ENCODE measurements at places on chromosomes 3 and 15.

DNA sequence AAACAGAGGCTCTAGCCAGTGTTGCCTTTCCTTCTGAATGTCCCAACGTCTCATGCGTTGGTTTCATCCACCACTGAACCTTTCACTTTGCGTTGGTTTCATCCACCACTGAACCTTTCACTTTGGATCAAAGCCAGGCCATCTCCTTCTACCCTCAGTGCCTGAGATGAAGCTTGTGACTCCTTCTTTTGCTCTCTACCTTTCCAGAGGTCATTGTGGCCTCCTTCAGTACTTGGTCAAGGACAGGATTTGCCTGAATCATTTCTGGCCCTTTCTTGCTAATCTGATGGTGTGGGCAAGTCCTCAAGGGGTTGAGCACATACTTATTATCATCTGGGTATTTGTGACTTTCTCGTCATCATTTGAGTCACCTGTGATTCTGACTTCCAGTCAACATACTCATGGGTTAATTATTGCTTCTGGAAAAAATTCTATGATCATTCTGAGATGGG, 50.0 kb downstream of the SELENOT start:
- DNase-seq, result no peak

- DNase-seq, result no peak
These were observed 12.4 kb upstream of the DUSP7 start for GRCh38 chr3:52068730-52069129.

DNA sequence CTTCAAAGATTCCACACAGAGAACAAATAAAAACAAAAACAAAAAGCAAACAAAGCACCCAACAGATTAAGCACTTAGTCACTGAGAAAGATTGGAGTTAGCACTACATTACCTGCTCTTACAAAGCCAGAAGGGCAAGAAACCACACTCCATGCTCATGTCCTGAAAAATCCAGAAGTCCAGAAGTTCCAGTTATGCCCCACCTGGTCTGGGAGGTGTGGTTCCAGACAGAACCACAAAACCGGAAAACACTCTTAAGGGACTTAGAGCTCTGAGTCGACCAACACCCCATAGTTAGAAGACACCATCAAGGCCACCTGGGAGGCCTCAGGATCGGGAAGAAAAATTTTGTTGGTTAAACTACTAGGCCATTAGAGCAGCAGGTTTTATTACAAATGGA, 88.9 kb downstream of the TNIK start:
- DNase-seq, result no peak

DNA sequence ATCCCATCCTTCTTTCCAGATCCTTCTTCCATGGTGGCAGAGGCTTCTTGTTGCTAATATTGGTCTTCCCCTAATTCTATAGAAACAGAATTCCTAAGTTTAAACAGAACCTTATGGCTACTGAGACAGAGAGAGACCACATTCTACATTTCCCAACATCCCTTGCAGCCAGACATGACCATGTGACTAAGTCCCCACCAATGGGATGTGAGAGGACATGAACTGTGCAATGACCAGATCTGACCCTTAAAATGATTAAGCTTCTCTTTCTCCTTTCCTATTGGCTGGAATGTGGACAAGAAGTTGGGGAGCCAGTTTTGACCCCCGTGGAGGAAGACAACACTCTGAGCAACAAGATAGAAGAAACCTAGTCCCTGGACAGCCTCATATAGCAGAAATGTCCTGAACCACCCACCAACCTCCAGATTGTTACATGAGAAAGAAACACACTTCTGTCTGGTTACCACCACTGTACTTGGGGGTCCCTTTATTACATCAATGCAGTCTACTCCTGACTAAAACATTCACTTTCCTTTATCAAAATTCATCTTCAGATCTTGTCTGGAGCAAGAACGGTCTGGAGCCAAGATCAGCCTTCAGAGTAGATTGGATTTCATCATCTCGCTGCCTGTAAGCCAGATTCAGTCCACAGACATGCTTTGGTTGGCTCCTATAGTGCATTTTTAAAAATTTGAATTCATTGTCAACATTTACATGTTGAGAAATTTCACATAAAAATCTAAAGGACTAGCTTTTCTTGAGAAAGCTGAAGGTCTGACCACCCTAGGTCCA, 183.9 kb downstream of the SHQ1 start:
- DNase-seq, result no peak

DNA sequence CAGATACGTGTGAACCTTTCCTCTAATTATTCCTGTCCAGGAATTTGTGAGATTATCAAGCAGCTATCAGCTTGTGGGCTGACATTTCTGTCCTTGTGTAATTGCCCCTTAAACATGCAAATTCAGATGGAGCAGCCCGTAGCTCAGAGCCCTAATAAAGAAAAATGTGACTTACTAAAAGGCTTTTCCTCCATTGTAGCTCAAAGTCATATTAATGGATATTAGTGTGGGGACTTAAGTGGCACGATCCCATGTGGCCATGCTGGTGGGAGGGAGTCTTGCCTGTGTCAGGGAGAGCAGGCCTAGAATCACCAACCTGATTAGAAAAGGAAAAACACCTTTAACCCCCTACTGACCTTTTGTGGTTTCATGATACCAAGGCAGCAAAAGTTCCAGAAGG, 399.2 kb downstream of the LRTM1 start:
- DNase-seq, result no peak

GRCh38 chr3:53161450-53161819, 426 bp downstream of the PRKCD start:
- DNase-seq, result no peak

- DNase-seq, result peak; percentile 82
These were observed 10.2 kb upstream of the KCNMB3 start for GRCh38 chr3:179260949-179261765.

- DNase-seq, result no peak
These were observed 119.2 kb downstream of the CORO2B start for GRCh38 chr15:68697711-68698690.

GRCh38 chr3:14719006-14719405, 44.1 kb downstream of the C3orf20 start:
- no peak for DNase-seq

GRCh38 chr3:186974824-186975313, 44.5 kb downstream of the ST6GAL1 start:
- no peak for DNase-seq

DNA sequence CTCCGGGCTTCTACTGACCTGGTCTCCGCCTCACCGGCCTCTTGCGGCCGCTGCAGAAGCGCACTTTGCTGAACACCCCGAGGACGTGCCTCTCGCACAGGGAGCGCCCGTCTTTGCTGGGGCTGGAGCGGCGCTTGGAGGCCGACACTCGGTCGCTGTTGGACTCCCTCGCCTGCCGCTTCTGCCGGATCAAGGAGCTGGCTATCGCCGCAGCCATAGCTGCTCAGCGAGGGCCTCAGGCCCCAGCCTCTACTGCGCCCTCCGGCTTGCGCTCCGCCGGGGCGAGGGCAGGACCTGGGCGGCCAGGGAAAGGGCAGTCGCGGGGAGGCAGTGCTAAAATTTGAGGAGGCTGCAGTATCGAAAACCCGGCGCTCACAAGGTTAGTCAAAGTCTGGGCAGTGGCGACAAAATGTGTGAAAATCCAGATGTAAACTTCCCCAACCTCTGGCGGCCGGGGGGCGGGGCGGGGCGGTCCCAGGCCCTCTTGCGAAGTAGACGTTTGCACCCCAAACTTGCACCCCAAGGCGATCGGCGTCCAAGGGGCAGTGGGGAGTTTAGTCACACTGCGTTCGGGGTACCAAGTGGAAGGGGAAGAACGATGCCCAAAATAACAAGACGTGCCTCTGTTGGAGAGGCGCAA, 319.2 kb downstream of the FGF12 start:
- DNase-seq, result peak; percentile 12

GRCh38 chr3:47434849-47435248, 40.9 kb downstream of the SCAP start:
- no peak for DNase-seq

- no peak for DNase-seq
These were observed 49.2 kb downstream of the ARHGAP11B start for GRCh38 chr15:30675126-30675525.

DNA sequence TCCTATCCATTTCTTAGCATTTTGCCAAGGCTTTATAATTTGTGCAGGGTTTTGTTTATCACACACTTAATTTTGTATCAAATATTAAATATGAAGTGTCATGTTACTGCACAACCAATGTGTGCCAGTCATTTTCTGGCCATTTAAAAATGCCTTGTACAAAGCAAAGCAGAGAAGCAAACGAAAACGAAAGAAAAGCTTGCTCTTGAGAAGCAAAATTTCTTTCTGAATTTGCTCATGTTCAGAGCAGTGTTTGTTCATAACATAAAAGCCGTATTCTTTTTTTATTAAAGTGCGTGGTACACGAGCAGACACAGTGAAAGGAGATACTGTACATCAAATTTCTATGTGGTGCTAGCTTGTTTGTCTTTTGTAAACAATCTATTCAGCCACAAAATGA, 792.6 kb downstream of the NAALADL2 start:
- DNase-seq, result no peak

DNA sequence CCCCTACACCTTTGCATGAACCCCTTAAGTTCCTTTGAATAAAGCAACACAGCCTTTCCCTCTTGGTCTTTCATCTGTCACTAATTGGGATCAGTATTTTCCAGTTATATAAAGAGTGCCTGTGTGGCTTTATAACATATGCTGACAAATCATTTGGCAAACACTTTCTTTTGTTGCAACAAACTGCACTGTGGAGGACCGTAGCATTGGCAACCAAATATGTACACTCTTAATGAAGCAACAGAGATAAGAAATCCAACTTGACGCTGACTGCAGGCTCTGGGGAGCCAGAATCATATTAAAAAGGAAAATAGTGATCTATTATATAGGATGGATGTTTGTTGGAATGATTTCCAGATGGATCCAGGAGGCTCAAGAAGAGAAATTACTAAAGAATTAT, 120.1 kb upstream of the PRICKLE2 start:
- no peak for DNase-seq

- peak; percentile 56 for DNase-seq
These were observed 604 bp downstream of the LTK start for GRCh38 chr15:41512940-41513505.

DNA sequence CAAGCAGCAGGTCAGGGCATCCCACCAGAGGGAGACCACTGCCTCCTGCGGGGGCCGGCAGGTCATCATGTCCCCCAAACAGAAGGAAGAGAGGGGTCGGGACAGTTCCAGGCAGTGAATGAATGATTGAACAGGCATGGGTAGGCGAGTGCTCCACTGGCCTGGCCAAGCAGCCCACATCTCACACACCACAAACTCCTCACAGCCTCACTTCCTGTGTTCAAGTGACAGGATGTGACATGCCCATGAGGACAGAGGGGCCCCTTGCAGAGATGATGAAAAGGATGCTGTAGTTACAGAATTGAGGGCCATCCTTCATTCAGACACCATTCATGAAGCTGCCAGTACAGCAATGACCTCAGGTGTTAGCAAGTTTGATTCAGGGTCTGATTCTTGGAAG, 3.7 kb downstream of the IQSEC1 start:
- DNase-seq, result peak; percentile 74

DNA sequence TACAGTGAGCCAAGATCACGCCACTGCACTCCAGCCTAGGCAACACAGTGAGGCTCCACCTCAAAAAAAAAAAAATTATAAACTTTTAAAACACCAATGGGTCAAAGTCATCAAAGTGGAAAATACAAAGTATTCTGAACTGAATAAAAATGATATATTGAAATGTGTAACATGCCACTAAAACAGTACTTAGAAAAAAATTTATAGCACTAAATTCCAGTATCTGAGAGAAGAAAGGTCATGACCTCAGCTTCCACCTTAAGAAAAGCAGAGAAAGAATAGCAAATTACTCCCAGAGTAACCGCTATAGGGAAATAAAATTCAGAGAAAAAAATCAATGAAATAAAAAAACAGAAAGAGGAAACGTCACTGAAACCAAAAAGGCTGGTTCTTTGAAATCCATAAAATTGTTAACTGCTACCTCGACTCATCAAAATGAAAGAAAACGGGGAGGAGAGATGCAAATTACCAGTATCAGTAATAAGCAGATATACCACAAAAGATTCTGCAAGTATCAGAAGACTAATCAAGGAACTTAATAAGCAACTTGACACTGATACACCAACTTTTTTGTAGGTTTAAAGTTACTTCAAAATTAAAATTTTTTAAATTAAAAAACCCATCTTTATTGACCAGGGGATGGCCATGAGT, 20.8 kb downstream of the ATP13A3 start:
- no peak for DNase-seq

GRCh38 chr3:4508048-4508981, 15.2 kb downstream of the ITPR1 start:
- no peak for DNase-seq

DNA sequence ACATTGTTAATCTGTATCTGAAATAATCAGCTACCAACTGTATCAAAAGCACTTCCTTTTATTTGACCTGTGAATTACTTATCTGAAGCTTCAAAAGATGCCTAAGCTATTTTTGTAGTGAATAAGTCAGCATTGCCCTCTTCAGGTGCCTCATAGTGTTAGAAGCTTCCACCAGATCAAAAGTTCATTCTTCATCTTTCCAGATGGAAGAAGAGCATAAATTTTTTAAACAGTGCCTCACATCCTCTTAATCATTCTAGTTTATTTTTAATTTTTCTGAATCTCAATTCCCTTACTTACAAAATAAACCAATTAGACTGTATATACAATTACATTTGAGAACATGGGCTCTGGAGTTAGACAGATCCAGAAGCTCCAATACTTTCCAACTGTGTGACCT, 65.0 kb downstream of the MYO5A start:
- DNase-seq, result no peak

DNA sequence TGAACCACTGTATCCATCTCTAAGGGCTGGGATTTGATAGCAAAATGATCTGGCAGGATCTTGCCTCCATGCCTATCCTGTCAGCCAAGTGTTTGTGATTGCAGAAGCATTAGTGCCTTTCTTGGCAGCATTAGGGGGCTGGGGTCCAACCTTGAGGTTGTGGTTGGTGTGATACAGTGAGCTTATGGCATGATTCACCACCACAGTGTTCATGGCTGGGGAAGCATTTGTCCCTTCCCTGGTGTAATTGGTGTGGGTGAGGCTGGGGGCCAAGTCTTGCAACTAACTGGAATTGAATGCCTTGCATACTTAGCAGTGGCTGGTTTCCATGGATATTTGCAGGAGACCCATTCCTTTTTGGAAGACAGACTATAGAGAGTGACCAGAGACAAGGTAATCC, 271.0 kb upstream of the TBL1XR1 start:
- no peak for DNase-seq
